Activated CD8-positive, alpha-beta memory T cell treated with anti-CD3 and anti-CD28 coated beads for 4 hours (primary cell): ENCODE measurements at places on chromosomes 2 and 18.

DNA sequence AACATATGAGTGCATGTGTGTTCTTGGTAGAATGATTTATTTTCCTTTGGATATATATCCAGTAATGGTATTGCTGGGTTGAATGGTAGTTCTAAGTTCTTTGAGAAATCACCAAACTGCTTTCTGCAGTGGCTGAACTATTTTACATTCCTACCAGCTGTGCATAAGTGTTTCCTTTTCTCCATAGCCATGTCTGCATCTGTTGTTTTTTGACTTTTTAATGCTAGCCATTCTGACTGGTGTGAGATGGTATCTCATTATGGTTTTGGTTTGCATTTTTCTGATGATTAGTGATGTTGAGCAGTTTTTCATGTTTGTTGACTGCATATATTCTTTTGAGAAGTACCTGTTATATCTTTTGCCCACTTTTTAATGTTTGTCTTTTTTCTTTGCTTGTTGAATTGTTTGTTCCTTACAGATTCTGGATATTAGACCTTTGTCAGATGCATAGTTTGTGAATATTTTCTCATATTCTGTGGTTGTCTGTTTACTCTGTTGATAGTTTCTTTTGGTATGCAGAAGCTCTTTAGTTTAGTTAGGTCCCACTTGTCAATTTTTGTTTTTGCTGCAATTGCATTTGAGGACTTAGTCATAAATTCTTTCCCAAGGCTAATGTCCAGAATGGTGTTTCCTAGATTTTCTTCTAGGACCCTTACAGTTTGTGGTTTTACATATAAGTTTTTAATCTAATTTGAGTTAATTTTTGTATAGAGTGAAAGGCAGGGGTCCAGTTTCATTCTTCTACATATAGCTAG is 17.6 kb upstream of the KCNE4 start:
- no peak for DNase-seq

DNA sequence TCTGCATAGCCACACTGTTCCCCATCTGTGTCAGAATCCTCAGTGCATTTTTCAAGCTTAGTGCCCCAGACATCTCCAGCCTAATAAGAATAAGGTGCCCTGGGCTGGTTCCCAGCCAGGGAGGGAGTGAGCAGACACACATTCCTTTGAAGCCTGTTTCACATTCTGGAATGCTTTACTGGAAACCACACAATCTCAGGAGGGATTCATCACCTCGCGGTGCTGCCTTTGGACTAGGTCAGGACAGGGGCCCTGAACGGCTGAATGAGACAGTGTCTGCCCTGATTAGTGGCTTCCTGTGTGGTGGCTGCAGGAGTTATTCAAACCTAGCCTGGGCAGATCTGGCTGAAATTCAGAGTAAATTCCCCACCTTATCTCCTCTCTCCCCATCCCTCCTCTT is 108.0 kb upstream of the LDAH start:
- no peak for DNase-seq

GRCh38 chr2:59301466-59302402 is 1060.6 kb upstream of the FANCL start:
- no peak for DNase-seq

DNA sequence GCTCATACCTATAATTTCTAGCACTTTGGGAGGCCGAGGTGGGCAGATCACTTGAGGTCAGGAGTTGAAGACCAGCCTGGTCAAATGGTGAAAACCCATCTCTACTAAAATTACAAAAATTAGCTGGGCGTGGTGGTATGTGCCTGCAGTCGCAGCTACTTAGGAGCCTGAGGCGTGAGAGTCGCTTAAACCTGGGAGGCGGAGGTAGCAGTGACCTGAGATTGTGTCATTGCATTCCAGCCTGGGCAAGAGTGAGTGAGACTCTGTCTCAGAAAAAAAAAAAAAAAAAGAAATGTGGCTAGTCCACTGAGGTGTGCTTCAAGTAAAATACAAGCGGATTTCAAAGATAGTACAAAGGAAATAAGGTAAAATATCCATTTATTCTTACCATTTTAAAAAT is 46.2 kb downstream of the RBKS start:
- DNase-seq = no peak

DNA sequence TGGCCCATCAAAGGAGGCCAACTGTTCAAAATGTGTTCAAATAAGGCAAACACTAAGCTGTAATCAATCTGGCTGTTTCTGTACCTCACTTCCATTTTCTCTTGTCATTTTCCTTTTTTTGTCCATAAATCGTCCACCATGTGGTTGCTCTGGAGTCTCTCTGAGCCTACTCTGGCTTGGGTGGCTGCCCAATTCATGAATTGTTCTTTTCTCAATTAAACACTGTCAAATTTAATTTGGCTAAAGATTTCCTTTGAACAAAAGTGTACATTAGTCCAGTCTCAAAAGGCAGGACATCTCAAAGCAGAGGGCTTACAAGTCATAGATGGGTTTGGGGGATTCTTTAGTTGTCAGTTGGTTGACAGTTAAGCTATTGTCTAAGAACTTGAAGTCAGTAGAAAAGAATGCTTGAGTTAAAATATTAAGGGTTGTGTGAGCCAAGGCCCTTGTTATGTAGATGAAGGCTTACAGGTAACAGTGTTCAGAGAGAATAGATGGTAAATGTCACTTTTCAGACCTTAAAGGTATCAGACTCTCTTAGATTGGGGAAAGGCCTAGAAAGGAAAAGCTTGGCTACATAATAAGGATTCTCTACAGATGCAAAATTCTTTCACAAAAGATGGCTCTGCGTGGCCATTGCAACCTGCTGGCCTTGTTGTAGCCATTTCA is 831.2 kb upstream of the CDH2 start:
- no peak for DNase-seq
